ENCODE measurements at places on chromosomes 3 and 15.

- no peak for DNase-seq
These were observed 14.6 kb downstream of the RAB43 start for GRCh38 chr3:129106866-129107565.

GRCh38 chr3:168325684-168326083 is 230.0 kb upstream of the GOLIM4 start:
- no peak for DNase-seq

DNA sequence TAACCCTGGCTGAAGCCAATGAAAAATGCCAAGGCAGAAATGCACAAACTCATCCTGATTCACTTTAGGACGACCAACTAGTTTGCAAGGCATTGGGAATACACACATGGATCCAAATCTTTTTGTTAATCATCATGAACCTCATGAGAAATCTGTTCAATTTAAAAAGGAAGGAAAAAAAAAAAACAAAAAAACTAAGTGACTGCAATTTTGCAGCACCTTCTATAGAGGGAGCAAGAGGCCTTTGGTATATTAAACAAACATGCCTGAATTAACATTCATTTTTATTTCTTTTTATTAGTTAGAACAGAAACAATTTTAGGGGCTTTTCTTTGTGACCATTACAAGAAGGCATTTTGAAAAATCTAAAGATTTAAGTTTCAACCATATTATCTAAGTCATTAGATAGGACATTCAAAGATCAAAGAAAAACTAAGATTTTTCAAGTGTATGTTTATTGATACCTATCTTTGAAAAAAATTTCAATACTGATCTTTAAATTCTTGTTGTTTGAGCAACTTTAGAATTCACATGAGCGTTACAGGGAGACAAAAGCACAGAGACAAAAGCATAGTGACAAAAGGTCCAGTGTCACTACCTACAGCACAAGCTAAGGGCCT is 182.4 kb downstream of the CBLB start:
- DNase-seq, result no peak

GRCh38 chr15:36996538-36997181 is 103.7 kb downstream of the MEIS2 start:
- no peak for DNase-seq

GRCh38 chr15:75517233-75517632 is 61.9 kb downstream of the PTPN9 start:
- no peak for DNase-seq

GRCh38 chr15:57554063-57554811 is 37.5 kb upstream of the MYZAP start:
- no peak for DNase-seq

GRCh38 chr3:38648659-38649499 is 608 bp downstream of the SCN5A start:
- DNase-seq, result no peak

DNA sequence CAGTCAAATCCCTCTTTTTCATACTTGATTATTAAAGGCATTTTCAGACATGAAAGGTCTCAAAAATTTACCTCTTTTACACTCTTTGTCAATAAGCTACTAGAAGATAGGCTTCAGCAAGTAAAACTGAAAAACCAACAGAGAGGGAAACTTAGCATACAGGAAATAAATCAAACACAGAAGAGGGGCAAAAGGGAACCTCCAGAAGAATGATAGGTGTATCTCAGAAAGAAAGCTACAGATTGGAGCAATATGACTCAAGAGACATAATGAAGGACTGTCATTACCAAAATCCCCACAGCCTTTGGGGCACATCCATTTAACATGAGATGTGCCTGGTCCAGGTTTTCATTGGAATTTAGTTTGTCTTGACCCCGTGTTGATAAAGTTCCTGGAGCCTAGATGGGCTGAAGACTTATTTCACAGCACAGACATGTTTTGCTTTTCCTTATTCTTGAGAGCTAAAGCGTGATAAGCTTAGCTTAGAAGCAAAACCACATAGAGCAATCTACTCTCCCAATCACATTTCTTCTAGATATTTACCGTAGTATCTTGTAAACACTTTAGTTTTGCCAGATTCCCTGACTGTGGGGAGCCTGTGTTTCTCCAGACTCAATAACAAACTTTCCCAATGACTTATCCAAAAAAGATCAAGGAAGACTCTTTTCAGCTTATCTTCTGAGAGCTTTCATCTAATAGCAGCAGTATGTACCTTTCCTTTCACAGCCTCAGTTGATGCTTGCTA is 11.7 kb downstream of the LRRFIP2 start:
- no peak for DNase-seq

DNA sequence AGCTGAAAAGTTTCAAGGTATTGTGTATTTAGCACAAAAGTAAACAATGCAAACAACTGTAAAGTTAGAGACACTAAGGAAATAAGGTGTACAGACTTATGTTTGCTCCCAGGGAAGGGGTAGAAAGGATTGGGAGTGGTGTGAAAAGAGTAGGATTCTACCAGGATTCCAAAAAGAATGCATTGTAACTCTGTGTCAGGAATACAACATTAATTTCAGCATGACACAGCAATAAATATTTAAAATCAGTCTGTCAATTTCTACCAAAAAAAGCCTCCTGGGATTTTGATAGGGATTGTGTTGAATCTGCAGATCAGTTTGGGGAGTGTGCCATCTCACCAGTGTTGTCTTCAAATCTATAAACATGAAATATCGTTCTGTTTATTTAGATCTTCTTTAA is 73.4 kb downstream of the LRRC28 start:
- DNase-seq, result no peak

DNA sequence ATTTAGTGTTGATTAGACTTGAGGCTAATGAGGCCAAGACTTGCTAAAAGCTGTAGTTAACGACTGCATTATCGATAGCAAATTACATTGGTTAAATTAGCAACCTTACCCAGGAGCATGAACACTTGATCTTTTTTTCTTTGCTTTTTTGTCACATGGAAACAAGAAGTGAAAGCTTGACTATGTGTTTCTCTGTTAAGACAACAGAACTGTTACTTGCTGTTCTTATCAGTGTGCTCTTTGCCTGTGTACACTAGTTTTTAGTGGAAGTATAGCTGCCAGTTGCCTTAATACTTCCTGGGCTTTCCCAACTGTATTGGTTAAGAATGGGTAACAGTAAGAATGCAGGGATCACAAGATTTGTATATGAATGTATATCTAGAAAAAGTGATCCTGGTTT is 625.5 kb downstream of the NAALADL2 start:
- no peak for DNase-seq

DNA sequence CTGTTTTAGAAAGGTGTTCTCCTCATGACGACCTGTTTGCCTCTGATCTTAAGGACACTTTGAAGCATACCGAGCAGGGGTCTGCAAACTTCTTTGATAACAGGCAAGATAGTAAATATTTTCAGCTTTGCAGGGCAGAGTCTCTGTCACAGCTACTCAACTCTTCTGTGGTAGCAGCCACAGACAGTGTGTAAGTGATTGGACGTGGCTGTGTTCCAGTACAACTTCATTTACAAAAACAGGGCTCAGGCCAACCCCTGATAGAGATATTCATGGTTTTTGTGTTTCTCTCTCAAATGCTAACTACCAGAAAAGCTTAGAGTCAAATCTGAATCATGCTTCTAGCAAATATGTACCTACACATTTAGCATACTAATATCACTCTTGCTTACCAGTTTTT is 51.5 kb downstream of the TGFBR2 start:
- DNase-seq, result peak; percentile 62

DNA sequence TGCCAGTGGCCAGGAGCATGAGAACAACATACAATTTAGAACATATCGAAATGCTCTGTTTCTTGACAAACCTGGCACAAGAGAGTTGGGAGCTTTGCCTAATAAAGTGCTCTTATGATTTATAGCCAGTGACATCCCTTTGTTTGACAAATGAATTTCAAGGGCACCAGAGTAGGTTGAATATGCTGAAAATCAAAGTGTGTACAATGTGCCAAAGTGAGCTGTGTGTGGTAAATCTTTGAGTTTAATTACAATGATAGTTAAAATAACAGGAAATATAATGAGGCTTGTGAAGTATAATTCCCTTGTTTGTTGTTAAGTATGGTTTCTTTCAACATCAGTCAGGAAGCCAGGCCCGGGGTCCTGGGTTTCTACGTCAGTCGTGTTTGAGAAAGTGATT is 211.9 kb downstream of the EBLN2 start:
- no peak for DNase-seq

- DNase-seq, result no peak
These were observed 47.2 kb upstream of the KY start for GRCh38 chr3:134697830-134698689.

DNA sequence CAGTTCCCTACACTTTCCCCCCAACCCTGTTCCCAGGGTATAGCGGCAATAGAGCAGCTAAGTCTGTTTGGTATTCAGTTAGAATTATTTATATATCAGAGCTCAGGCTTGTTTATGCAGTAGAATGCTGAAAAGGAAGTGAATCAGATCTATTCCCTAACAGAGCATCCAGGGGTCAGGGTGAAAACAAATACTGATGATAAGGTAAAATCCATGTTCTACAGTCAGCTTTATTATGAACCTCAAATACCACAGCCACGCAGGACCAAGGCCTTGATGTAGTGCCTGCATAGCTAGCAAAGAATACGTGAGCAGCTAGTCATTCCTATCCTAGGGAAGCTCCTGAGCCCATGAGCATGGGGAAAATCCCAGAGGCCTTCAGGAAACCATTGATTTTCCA is 229.7 kb upstream of the ICE2 start:
- no peak for DNase-seq

DNA sequence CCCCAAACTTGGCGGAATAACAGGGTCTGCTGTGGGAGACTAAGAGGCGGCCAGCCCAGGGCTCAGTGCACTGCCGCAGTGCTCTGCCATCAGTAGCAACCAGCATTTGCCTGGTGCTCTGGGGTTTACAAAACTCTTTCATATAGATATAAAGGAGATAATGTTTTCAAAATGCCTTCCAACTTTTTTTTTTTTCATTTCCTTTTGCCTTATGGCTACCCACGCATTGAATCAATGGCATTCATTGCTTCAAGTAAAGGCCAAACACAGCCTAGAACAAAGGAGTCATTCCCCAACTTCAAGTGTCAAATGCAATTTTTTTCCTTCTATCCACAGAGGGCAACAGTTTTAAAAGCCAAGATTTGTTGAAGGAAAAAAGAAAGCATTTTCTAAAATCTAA is 11.6 kb upstream of the SLC24A5 start:
- no peak for DNase-seq

DNA sequence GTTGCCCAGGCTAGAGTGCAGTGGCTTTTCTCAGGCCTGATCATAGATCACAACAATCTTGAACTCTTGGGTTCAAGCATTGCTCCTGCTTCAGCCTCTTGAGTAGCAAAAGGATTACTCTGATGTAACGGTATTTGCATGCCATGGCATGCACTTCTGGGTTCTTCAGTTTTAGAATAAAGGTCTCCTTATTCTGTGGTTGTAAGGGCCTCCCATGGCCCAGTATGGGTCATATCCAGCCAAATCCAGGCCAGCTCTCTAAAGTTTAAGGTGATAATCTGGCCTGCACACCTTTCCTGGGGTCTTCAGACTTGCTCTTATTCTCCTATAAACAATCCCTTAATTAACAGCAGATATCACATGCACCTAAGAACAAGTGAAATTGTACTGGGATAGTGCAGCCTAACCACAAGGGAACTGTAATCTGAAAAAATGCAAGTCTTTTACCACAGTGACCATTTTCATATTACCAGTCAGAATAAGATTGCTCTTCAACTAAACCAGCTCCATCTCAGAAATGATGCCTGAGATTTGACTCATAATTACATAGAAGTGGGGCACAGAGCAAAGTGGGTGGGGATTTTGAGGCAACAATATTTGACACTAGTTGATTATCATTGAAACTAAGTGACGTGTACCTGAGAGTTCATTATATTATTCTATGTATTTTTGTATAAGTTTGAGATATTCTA is 25.4 kb downstream of the COMMD2 start:
- no peak for DNase-seq

DNA sequence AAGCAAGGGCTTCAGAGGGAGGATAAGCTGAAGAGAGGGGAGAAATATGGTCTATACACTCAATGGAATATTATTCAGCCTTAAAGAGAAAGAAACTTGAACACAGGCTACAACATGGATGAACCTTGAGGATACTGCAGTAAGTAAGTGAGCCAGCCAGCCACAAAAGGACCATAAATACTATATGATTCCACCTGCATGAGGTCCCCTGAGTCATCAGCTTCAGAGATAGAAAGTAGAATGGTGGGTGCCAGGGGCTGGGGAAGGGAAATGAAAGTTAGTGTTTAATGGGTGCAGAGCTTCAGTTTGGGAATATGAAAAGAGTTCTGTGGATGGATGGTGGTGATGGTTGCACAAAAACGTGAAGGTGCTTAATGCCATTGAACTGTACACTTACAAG is 68.4 kb upstream of the SEC13 start:
- no peak for DNase-seq

- no peak for DNase-seq
These were observed 163.4 kb downstream of the PTPRG start for GRCh38 chr3:61724801-61725200.

- no peak for DNase-seq
These were observed 1.2 kb upstream of the USF3 start for GRCh38 chr3:113697500-113698090.

GRCh38 chr3:113536627-113537101 is 4.3 kb downstream of the SIDT1 start:
- no peak for DNase-seq

GRCh38 chr3:89373434-89373833 is 266.0 kb downstream of the EPHA3 start:
- DNase-seq, result no peak

GRCh38 chr15:86935841-86936240 is 856.2 kb downstream of the AGBL1 start:
- DNase-seq, result no peak

- no peak for DNase-seq
These were observed 235.7 kb downstream of the THRB start for GRCh38 chr3:24258727-24259600.

GRCh38 chr3:105406268-105406667 is 39.6 kb downstream of the ALCAM start:
- DNase-seq, result no peak

DNA sequence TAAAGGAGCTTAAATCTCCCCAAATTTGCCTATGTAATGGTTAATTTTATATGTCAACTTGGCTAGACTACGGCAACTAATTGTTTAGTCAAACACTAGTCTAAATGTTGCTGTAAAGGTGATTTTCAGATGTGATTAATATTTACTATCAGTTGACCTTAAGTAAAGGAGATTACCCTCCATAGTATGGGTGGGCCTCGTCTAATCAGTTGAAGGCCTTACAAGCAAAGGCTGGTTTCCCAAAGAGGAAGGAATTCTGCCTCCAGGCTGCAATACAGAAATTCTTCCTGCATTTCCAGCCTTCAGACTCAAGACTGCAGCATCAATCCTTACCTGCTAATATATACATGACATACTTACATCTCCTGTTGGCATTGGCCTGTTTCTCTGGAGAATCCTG is 23.6 kb downstream of the SLC12A8 start:
- no peak for DNase-seq

- no peak for DNase-seq
These were observed 72.1 kb upstream of the ROPN1 start for GRCh38 chr3:124064050-124064449.

GRCh38 chr3:31472479-31473390 is 60.0 kb upstream of the STT3B start:
- DNase-seq, result no peak

DNA sequence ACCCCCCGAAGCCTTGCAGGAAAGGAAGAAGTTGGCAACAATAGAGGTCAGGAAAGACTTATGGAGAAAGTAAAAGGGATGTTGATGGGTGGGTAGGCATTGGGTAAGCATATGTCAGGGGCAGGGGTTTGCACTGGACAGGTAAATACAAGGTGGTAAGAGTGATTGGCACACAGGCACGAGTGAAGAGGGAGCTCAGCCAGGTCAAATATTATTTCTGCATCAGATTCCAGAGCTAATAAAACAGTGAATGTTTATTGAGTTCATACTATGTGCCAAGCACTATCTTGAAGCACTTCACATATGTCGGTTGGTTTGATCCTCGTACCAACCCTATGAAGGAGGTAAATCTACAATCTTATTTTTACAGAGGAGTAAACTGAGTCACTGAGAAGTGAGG is 6.6 kb downstream of the CLSTN2 start:
- DNase-seq, result no peak

All from CD4-positive, alpha-beta T cell treated with Interleukin-4 for 1 hour (primary cell).